ENCODE measurements at places on chromosomes 5 and 9. TPM values are rescaled to one million over a fixed set of nuclear protein-coding genes. Genes with fewer than 3 reads are reported as not detected.

PCDHB2 gene
- total RNA-seq: 1.9 TPM

LYRM7 gene
- total RNA-seq: 4.5 TPM

SLC4A9 gene
- 0.33 TPM for total RNA-seq

PDCD1LG2 gene
- not detected for total RNA-seq

MEIKIN gene
- not detected for total RNA-seq

FBLL1 gene
- 4.0 TPM for total RNA-seq

SLC1A3 gene
- total RNA-seq: 48.8 TPM

ALDH1A1 gene
- total RNA-seq: 4.5 TPM

URM1 gene
- total RNA-seq: 99.6 TPM

S100Z gene
- 1.6 TPM for total RNA-seq

DOK3 gene
- 0.76 TPM for total RNA-seq

MPDZ gene
- 22.2 TPM for total RNA-seq

LHX6 gene
- total RNA-seq: 5.2 TPM

PCDHGA8 gene
- 0.22 TPM for total RNA-seq

TMEM174 gene
- total RNA-seq: not detected

TXN gene
- total RNA-seq: 354 TPM

C1QTNF3 gene
- 0.59 TPM for total RNA-seq

IFNB1 gene
- not detected for total RNA-seq

SIMC1 gene
- 15.0 TPM for total RNA-seq

CNTFR gene
- total RNA-seq: 26.6 TPM

PKN3 gene
- total RNA-seq: 35.0 TPM

PCDHGB7 gene
- 4.4 TPM for total RNA-seq

ZNF474 gene
- total RNA-seq: not detected

Data from H7 (cell line).